ENCODE measurements at places on chromosomes 12 and 14.

DNA sequence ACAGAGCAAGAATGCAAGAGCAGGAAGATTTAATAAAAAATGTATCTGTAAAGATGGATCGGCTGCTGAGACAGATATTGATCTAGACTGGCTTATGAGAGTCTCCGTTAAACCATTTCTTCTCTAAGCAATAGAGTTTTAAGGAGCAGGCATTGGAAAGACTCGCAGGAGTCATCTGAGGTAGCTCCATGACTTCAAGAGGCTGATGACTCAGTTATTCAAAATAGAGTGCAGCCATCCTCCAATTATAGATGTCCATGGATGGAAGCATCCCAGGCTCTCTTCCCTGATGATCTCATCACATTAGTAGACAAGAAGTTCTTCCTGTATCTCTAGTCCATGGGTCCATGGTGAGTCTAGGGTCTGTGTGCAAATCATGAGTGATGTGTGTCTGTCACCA lies 638.3 kb upstream of the TMEM132C start:
- H3K27me3 ChIP-seq, result no peaks in the 10 kb centered on the region
- no peak overlapping the region for H3K4me3 ChIP-seq
- no peak for DNase-seq
- H3K36me3 ChIP-seq, result no peaks in the 10 kb centered on the region
- H3K27ac ChIP-seq, result no peak overlapping the region

DNA sequence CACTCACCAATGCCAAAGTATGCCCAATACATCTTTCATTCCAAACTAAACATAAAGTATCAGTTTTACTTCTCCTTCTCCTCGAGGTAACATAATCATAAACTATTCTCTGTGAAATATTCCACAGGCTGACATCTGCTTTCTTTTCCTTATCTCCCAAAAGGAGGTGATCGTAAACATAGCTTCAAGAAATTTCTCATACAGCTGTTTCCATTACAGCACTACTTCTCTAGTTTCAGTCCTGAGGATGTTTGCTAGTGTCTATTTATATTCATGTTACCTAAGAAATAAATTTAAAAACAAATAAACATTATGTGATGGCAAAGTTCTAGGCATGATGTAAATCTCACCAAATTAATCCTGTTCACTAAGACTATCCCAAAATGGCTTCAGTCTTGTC lies 90.1 kb upstream of the CPSF6 start:
- H3K36me3 ChIP-seq, result no peaks in the 10 kb centered on the region
- no peak overlapping the region for H3K27ac ChIP-seq
- H3K4me1 ChIP-seq, result peaks cover 14% of the 10 kb centered on the region
- no peak overlapping the region for H3K4me3 ChIP-seq
- DNase-seq, result no peak

GRCh38 chr14:87952307-87953094 lies 40.5 kb downstream of the GALC start:
- no peak for DNase-seq
- peaks cover 34% of the 10 kb centered on the region for H3K4me1 ChIP-seq
- peak overlapping the region; percentile 24 for H3K4me3 ChIP-seq
- no peaks in the 10 kb centered on the region for H3K27me3 ChIP-seq

- H3K36me3 ChIP-seq, result peaks cover 97% of the 10 kb centered on the region
- no peak for DNase-seq
- H3K4me3 ChIP-seq, result no peak overlapping the region
- no peaks in the 10 kb centered on the region for H3K27me3 ChIP-seq
Observed at GRCh38 chr12:107736914-107737313, 24.0 kb downstream of the PRDM4 start.

GRCh38 chr14:57189070-57189469 lies 79.6 kb downstream of the EXOC5 start:
- no peak overlapping the region for H3K4me3 ChIP-seq
- H3K4me1 ChIP-seq, result no peaks in the 10 kb centered on the region
- no peak for DNase-seq
- H3K27me3 ChIP-seq, result peaks cover 30% of the 10 kb centered on the region
- no peak overlapping the region for H3K27ac ChIP-seq

DNA sequence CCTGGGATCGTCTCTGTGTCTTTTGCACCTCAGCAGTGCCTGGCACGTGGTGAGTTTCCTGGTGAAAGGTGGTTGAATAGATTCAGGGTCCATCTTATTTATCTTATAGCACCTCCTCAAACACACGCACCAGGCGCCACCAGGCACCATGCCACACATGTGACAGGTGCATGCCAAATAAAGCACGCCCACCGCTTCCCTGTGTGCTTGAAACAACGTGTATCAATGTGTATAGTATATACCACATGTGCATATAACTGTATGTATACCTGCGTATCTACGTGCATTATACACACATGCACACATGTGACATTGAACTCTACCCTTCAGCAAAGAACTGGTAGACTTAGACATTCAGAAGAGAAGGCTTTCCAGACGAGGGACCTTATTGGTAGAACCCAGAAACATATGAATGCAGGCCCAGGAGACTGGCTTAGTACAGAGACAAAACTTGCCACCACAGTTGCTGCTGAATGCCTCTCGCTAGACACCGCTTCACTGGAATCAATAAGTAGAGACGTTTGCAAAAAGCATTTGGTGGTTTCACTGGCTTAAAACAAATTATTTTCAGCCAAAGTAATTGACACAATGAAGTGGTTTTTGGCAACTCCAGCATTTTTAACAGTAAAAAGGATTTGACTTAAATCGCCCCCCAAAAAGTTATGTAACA lies 10.0 kb downstream of the EML1 start:
- no peak overlapping the region for H3K4me3 ChIP-seq
- DNase-seq, result no peak
- no peaks in the 10 kb centered on the region for H3K4me1 ChIP-seq
- no peaks in the 10 kb centered on the region for H3K36me3 ChIP-seq
- peaks cover 63% of the 10 kb centered on the region for H3K27me3 ChIP-seq
- no peak overlapping the region for H3K27ac ChIP-seq

DNA sequence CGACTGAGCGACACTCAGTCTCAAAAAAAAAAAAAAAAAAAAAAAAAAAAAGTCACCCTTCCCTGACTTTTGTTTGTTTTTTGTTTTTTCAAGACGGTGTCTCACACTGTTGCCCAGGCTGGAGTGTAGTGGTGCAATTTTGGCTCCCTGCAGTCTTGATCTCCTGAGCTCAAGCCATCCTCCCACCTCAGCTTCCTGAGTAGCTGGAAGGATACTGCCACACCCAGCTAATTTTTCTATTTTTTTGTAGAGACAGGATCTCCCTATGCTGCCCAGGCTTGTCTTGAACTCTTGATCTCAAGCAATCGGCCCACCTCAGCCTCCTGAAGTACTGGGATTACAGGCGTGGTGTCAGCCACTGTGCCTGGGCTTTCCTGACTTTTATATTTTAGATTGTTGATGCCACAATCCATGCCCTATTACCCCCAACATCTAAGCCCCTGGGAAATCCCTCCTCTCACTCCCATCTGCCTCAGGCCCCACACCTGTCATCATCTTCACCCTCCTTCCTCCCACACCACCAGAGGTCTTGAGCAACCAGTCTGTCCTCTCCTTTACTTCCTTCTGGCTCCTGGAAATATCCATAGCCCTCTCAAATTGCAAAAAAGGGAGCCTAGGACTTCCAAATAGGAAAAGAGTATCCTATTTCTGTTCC lies 7.8 kb downstream of the IKZF4 start:
- H3K27ac ChIP-seq, result peak overlapping the region; percentile 9
- H3K36me3 ChIP-seq, result peaks cover 80% of the 10 kb centered on the region
- DNase-seq, result no peak
- no peaks in the 10 kb centered on the region for H3K27me3 ChIP-seq
- peaks cover 36% of the 10 kb centered on the region for H3K4me1 ChIP-seq

GRCh38 chr14:24411443-24412389 lies 12.9 kb downstream of the NYNRIN start:
- DNase-seq, result no peak
- no peak overlapping the region for H3K27ac ChIP-seq
- H3K36me3 ChIP-seq, result no peaks in the 10 kb centered on the region
- H3K4me3 ChIP-seq, result no peak overlapping the region

- H3K4me3 ChIP-seq, result no peak overlapping the region
- H3K4me1 ChIP-seq, result no peaks in the 10 kb centered on the region
- no peak overlapping the region for H3K27ac ChIP-seq
- no peaks in the 10 kb centered on the region for H3K27me3 ChIP-seq
Observed at GRCh38 chr12:23707270-23707669, 242.2 kb downstream of the SOX5 start.

- DNase-seq, result no peak
- H3K4me1 ChIP-seq, result no peaks in the 10 kb centered on the region
- H3K27me3 ChIP-seq, result no peaks in the 10 kb centered on the region
- H3K36me3 ChIP-seq, result no peaks in the 10 kb centered on the region
- H3K27ac ChIP-seq, result no peak overlapping the region
- H3K4me3 ChIP-seq, result no peak overlapping the region
Observed at GRCh38 chr12:5798242-5799015, 146.6 kb downstream of the ANO2 start.

- H3K27me3 ChIP-seq, result no peaks in the 10 kb centered on the region
- no peaks in the 10 kb centered on the region for H3K4me1 ChIP-seq
- H3K36me3 ChIP-seq, result no peaks in the 10 kb centered on the region
Observed at GRCh38 chr12:43029971-43030370, 440.4 kb upstream of the PRICKLE1 start.

DNA sequence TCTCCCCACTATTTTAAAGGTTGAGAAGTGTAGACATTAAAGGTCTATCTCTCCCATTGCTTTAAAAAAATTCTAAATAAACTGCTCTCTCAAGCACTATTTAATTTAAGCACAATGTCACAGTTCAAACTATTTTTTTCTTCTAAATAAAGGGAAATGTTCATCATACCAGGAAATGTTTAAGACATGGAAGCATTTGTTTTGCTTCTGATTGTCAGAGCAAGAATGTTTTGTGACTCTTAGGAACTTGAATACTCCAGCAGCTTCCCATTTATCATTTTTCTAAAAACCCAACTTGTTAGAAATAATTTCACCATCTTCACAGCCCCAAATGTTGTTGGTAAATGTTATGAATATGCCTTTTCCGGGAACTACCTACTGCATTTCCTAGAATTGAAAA lies 121.8 kb upstream of the NTF3 start:
- no peak for DNase-seq
- peaks cover 2% of the 10 kb centered on the region for H3K27me3 ChIP-seq
- H3K4me3 ChIP-seq, result no peak overlapping the region
- no peak overlapping the region for H3K27ac ChIP-seq
- no peaks in the 10 kb centered on the region for H3K4me1 ChIP-seq

- peak overlapping the region; percentile 22 for H3K27ac ChIP-seq
- DNase-seq, result no peak
- H3K27me3 ChIP-seq, result no peaks in the 10 kb centered on the region
- H3K4me3 ChIP-seq, result peak overlapping the region; percentile 70
Observed at GRCh38 chr14:75515629-75515996, 6.7 kb upstream of the BATF start.

DNA sequence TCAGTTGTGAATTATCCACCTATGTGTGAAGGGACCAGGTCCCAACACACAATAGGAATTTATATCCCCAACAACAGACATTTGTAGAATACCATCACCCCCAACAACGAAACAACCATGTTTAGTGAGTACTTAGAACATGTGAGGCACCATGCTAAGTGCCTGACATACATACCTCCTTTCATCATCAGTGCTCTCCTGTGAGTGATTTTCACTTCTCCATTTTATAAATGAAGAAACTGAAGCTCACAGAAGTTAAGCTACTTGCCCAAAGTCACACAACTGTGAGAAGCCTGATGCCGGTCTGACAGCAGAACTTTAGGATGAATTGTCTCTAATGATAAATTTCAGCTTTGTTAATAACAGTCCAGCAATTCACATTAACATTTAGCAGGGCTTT lies 35.4 kb downstream of the SPTB start:
- peaks cover 50% of the 10 kb centered on the region for H3K27me3 ChIP-seq
- no peak overlapping the region for H3K4me3 ChIP-seq
- no peaks in the 10 kb centered on the region for H3K36me3 ChIP-seq
- no peak for DNase-seq
- H3K27ac ChIP-seq, result no peak overlapping the region

DNA sequence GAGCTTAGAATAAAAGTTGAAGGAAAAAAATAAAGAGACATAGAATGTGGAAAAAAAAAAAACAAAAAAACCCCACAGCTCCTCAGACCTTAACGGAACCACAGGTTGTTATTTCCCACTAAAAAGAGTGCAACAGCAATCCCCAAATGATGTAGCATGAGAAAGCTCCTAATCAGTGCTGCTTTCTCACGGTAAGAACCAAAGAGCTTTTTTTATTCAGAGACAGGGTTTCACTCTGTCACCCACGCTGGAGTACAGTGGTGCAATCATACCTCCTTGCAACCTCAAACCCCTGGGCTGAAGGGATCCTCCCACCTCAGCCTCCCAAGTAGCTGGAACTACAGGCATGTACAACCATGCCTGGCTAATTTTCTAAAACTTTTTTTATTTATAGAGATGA lies 13.3 kb downstream of the NDUFA12 start:
- no peaks in the 10 kb centered on the region for H3K27me3 ChIP-seq
- peaks cover 75% of the 10 kb centered on the region for H3K36me3 ChIP-seq
- H3K4me1 ChIP-seq, result peaks cover 58% of the 10 kb centered on the region

DNA sequence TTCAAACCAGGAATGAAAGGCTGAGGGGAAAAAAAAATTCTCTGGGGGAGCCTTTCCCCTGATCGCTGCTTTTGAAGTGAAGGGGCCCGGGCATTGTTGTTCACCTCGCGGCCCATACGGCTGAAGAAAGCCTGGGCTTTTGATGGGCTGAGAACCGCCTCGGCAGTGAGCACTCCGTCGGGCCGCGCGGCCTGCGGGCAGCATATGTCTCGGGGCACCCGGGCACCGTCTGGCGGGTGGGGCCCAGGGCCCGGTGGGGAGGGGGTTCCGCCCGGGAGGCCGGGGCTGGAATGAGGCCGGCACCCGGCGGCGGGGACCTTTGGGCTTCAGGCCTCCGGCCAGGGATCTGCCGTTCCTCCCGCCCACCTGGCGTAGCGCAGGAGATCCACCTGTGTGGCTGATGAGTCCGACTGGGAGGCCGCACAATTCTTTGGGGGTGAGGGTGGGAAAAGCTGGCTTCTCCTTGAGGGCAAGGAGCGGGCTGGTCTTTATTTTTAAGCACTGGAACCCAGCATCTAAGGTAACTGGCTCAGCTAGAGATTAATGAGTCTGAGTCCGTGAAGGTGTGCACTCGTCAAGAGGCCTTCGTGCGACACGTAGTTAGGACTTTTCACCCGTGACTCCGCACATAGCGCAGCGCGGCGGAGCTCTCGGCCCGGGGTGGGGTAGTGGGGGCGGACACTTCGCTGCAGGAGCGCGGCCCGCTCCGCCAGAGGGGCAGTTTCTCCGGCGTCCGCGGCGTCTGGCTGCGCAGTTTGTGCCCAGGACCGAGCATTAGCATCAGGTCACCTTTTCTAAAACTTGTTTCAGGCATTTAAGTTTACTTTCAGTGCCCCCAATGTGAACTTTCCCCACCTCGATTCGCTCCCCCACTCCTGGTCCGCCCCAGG lies 10.6 kb downstream of the FOXA1 start:
- H3K27ac ChIP-seq, result no peak overlapping the region
- DNase-seq, result no peak
- peaks cover 67% of the 10 kb centered on the region for H3K27me3 ChIP-seq
- no peak overlapping the region for H3K4me3 ChIP-seq
- no peaks in the 10 kb centered on the region for H3K36me3 ChIP-seq

- H3K36me3 ChIP-seq, result no peaks in the 10 kb centered on the region
- H3K4me3 ChIP-seq, result no peak overlapping the region
- no peaks in the 10 kb centered on the region for H3K4me1 ChIP-seq
- no peak overlapping the region for H3K27ac ChIP-seq
- no peaks in the 10 kb centered on the region for H3K27me3 ChIP-seq
- no peak for DNase-seq
Observed at GRCh38 chr12:24649634-24650033, 299.3 kb downstream of the BCAT1 start.

GRCh38 chr12:16269946-16270345 lies 7.5 kb downstream of the SLC15A5 start:
- H3K27ac ChIP-seq, result no peak overlapping the region
- no peaks in the 10 kb centered on the region for H3K36me3 ChIP-seq
- no peaks in the 10 kb centered on the region for H3K4me1 ChIP-seq

GRCh38 chr12:806200-806791 lies 53.9 kb downstream of the WNK1 start:
- peaks cover 78% of the 10 kb centered on the region for H3K4me1 ChIP-seq
- H3K27ac ChIP-seq, result peak overlapping the region; percentile 32
- DNase-seq, result no peak
- H3K27me3 ChIP-seq, result no peaks in the 10 kb centered on the region
- peaks cover 7% of the 10 kb centered on the region for H3K36me3 ChIP-seq

Measured in activated T-cell treated with anti-CD3 and anti-CD28 coated beads, Interleukin-2, amount 50 U/mL, for 24 hours (primary cell).